Naive thymus-derived CD8-positive, alpha-beta T cell (primary cell): ENCODE measurements at places on chromosomes 7 and 10. TPM values are rescaled to one million over a fixed set of nuclear protein-coding genes. Genes with fewer than 3 reads are reported as not detected.

Gene STYXL1
- 55.7 TPM for polyA plus RNA-seq

Gene CCZ1B
- 29.2 TPM for polyA plus RNA-seq

- no peak for DNase-seq
Measured at GRCh38 chr7:144407266-144407931, 3.9 kb upstream of the NOBOX start.

GRCh38 chr7:152341914-152342236 is 93.9 kb downstream of the KMT2C start:
- DNase-seq, result no peak

DNA sequence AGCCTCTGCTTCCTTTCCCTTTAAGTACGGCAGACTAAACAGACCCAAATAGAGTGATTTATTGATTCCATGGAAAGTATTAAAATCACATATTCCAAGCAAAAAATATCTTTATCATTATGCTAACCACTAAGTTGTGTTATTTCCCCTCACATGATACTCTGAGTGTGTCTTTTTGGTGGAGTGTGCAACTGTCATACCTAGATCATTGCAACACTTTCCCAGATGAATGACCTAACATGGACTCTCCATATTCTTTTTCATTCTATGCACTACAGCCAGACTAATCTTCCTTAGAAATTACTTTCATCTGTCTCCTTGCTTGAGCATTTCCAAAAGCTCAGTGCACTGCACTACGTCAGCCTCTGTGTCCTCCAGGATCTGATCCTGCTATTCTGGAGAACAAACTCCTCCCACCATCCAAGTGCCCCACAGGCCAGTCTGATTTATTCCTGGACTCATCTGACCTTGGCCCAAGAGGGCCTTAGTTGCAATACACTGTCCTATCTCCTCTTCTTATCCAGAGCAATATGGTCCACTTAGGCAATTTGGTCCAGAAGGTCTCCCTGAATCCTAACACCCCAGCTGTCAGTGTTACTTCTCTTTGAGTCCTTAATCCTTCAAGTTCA is 263.3 kb upstream of the KLF6 start:
- no peak for DNase-seq
